NCI-H524 (cell line): ENCODE measurements at places on chromosomes 13 and 19.

- DNase-seq, result no peak
Observed at GRCh38 chr19:2544576-2545415, 68.9 kb downstream of the GADD45B start.

DNA sequence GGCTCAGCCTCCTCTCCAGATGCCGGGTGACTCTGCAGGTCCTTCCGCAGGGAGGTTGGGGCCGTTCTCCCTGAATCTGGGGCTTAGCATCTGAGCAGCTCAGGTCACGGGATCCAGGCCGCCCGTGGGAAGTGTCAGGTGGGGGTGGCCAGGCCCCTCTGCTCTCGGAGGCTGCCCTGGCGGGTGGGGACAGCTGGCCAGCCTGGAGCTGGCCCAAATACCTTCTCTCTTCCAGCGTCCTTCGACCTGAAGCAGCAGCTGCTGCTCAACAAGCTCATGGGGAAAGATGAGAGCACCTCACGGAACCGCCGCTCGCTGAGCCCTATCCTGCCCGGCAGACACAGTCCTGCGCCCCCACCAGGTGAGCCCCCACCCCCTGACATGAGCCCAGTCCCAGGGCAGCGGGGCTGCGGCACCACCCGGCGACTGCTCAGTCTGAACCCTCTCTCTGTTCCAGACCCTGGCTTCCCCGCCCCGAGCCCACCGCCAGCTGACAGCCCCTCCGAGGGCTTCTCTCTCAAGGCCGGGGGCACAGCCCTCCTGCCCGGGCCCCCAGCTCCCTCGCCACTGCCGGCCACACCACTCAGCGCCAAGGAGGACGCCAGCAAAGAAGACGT, 19.1 kb downstream of the PEX11G start:
- no peak for DNase-seq

- DNase-seq, result no peak
Observed at GRCh38 chr13:31441800-31442510, 242.2 kb downstream of the B3GLCT start.

GRCh38 chr19:7505288-7505681, 10.6 kb upstream of the ZNF358 start:
- no peak for DNase-seq

DNA sequence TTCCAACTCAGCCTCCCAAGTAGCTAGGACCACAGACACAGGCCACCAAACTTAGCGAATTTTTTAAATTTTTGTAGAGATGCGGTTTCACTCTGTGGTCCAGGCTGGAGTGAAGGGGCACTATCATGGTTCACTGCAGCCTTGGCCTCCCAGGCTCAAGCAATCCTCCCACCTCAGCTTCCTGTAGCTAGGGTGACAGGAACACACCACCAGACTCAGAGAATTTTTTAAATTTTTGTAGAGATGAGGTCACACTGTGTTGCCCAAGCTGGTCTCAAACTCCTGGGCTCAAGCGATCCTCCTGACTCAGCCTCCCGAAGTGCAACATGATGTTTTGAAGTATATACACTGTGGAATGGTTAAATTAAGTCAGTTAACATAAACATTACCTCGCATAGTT, 263.6 kb downstream of the OXGR1 start:
- no peak for DNase-seq

DNA sequence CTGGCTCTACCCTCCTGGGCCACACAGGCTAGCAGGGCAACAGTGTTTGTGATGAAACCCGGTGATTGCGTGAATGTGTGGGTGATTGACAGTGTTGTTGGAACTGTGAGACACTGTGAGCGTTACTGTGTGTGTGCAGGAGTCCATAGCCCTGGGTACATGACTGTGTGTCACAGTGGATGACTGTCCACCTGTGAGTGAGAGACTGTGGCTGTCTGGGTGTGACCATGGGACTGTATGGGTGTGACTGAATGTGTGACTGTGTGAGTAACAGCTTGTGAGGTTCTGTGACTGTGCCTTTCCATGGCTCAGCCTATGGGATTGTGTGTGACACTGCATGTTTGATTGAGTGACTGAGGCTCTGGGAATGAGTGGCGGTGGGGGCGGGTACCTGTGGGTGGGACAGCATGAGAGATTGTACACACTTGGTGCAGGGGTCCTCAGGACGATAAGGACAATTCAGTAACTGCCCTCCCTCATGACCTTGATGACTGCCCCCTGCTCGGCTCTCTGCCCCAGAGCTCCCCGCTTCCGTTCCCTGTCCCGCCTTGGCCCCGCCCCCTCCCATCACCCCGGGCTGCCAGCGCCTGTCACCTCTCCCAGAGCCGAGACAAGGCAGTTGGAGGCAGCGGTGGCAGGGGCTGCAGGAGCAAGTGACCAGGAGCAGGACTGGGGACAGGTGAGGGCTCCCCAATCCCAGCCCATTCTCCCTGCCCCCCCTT, at the start of gene GIPR:
Gene GIPR (plus strand): TSS at position 602 of the 722 bp plus-strand sequence. CDS start 1,300 bp downstream, outside the sequence.
- DNase-seq, result no peak

DNA sequence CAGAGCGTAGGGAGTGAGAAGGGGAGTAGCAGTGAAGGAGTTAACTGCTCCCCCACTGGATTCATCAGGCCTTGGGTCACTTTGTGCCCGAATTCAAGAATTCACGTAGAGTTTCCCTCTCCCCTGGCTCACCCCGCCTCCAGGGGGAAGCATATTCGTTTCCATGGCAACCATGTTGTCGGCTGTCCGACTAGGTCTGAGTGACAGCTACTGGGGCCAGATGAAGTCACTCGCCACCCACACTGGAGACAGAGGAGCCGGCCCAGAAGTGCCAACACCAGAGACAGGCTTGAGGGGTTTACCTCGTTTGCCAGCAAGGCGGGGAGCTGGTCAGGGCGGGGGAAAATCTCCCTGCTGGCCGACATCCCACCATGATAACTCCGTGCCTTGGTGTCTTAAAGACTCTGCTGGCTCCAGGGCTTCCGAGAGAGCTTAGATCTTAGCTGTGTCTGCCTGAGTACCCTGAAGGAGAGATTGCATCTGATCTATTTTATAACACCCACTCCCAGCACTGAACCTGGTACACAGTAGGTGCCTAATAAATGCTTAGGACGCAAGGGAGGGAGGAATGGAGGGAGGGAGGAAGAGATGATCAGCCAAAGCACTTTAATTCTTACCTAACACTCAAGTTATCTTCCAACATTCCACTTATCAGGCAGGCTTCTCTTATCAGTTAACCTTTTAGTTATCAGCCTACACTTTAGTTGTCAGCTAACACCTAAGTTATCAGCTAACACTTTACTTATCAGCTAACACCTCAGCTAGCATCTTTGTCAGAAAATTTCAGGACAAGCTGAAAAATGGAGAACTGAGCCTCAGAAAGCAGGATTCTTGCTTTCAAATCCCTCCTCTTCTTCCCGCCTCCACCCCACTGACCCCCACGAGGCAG, 57.2 kb upstream of the ZNRF4 start:
- peak; percentile 26 for DNase-seq

- no peak for DNase-seq
Observed at GRCh38 chr19:39795001-39795400, 16.3 kb downstream of the LEUTX start.
